Fibroblast of villous mesenchyme (primary cell): ENCODE measurements at places on chromosomes 2 and 18. TPM values are rescaled to one million over a fixed set of nuclear protein-coding genes. Genes with fewer than 3 reads are reported as not detected.

- no peak for DNase-seq
These were observed 130.0 kb downstream of the LPIN1 start for GRCh38 chr2:11876436-11876835.

DNA sequence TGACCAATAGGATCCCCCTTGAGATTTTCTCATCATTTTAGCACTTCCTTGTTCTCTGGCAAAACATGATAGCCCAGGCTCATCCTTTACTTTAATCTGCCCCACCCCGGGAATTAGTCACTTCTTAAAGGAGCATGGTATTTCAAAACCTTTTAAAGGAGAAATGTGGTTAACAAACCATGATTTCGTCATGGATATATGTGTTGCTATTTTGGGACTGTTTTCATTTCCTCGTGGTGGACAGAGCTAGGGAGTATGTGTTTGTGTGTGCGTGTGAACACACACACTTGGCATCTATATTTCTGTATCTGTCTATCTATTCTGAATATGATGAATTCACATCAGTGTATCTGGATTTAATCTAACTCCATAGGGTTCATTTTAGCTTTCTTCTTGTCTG is 128.1 kb downstream of the BIRC6 start:
- DNase-seq: peak; percentile 97

The TRPM8 gene
- not detected in 2 replicates for total RNA-seq

GRCh38 chr2:221750316-221750715 is 178.2 kb upstream of the EPHA4 start:
- DNase-seq: no peak

DNA sequence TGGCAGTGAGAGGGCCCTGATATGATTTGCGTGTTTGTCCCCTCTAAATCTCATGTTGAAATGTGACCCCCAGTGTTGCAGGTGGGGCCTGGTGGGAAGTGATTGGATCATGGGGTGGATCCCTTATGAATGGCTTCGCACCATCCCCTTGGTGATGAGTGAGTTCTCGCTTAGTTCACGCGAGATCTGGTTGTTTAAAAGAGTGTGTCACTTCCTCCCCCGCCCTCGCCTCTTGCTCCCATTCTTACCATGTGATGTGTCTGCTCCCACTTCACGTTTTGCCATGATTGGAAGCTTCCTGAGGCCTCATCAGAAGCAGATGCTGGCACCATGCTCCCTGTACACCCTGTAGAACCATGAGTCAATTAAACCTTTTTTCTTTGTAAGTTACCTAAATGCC is 319.9 kb upstream of the ID2 start:
- no peak for DNase-seq

GRCh38 chr2:237469849-237470248 is 17.2 kb upstream of the MLPH start:
- DNase-seq: no peak

DNA sequence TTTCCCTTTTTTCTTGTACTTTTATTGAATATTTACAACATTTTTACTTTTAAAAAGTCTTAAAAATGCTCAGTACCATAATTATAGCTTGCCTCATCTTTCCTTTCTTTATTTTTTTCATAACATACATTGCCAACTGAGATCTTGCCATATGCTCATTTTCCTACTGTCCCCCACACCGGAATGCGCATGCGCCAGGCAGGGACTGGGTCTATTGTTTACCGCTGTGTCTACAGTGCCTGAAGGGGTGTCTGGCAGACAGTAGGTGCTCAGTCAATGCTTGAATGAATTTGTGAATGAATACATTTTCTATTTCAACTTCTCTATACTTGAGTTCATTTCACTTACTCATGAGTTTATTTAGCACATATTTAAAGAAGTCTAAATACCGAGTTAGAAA is 158.0 kb downstream of the CYP26B1 start:
- DNase-seq: no peak

- DNase-seq: no peak
These were observed 55.0 kb upstream of the ITGA6 start for GRCh38 chr2:172372436-172372835.

DNA sequence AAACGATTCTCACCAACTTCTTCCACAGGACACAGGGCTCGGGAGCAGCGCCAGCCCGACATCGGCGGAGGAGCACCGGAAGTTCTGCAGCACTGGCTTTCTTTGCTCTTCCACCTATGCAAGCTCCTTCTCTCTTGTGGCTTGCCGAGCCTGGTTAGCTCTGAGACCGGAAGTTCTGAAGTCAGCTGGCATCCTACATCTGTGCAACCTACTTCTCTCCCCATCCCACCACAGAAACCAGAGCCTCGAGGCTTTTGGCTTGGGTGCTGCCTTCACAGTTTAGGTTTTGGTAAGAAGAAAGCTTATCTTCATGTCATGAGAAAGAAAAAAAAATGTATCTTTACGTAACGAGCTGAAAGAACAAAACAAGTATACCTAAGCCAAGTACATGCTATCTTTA is 111.7 kb downstream of the ANKRD44 start:
- no peak for DNase-seq

DNA sequence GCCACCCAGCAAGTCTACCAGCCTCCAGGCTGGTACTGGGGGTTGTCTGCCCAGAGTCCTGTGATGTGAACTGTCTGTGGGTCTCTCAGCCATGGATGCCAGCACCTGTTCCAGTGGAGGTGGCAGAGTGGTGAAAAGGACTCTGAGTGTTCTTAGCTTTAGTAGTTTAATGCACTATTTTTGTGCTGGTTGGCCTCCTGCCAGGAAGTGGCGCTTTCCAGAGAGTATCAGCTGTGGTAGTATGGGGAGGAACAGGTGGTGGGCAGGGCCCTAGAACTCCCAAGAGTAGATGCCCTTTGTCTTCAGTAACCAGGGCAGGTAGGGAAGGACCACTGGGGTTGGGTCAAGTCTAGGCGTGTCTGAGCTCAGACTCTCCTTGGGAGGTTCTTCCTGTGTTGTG is 356.7 kb downstream of the STK39 start:
- DNase-seq: no peak

DNA sequence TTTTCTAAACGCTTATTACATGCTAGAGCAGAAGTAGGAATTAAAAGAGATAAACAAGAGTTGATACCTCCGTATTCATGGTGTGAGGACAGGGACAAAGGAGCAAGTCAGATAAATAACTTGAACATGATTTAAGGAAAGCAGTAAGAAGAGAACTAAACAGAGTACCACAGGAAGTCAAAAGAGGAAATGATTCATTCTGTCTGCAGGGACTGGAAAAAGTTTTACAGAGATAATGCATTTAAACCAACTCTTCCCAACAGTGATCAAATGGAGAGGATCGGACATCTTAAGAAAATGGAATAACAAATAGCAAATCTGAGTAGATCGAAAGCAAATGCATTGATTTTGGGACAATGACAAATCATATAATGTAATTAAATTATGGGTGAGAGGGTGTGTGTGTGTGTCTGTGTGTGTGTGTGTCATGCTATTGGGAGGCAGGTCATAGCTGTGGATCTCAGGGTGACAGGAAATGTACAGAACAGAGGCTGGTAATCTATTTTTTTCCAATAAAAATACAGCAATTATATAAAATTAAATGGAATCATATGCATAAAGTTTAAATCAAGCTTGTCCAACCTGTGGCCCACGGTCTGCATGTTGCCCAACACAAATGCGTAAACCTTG is 113.4 kb downstream of the MC4R start:
- DNase-seq: peak; percentile 1

- DNase-seq: no peak
These were observed 148.5 kb upstream of the GATA6 start for GRCh38 chr18:22020867-22021370.

DNA sequence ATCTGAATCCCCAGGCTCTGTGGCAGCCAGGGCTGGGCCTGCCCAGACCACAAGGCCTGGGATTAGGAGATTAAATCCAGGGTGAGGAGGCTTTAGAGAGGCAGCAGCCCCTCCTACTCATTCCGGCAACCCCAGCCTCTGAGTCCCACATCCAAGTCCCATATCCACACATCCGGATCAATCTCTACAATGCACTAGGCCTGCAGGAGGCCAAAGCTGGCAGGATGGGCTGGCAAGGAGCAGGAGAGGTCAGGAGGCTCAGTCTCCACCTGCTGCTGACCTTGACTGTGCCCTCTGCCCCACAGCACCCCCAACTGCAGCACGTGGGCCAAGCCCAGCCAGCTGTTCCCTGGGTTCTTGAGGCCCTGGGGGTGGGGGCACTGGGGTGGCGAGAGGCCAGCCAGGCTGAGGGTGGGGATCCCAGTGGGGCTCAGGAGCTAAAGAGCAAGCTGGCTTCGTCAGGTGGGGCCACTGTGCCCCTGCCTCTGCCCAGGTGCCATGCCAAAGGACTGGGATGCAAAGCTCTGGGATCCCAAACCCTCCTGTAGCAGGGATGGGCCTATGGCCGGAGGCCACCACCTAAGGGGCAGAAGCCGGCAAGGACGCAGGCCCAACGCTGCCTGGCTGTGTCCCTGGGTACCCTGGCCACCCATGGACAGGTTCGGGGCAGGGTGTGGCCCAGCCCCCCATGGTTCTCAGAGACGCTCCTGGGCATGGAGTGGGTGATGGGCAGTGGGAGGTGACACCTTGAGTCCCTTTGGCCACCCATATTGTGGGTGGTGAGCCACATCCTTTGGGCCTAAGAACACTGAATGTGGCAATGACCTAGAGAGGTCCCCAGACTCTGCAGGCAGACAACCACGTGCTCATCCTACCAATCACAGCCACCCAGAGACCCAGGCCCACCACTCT is 3.2 kb downstream of the KIF1A start:
- no peak for DNase-seq

DNA sequence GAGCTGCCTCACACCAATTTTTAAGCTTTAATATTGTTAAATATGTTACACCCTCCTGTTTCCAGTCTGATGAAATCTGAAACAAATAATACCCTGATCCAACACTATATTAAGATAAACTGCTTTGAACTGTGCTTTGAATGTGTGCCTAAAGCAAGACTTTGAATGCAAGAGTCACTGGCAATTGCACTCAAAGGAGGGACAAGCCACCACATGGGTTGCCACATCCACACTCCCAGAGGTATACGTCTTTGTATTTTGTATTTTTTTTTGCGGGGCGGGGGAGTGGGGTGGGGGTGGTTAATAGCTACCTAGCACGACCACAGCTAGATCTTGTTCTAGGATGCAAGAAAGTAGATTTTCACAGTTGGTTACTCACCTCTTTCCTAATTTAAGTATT is 1.8 kb upstream of the ZEB2 start:
- DNase-seq: no peak

The MARCHF4 gene
- 5.2 and 10.8 TPM in 2 replicates for total RNA-seq

DNA sequence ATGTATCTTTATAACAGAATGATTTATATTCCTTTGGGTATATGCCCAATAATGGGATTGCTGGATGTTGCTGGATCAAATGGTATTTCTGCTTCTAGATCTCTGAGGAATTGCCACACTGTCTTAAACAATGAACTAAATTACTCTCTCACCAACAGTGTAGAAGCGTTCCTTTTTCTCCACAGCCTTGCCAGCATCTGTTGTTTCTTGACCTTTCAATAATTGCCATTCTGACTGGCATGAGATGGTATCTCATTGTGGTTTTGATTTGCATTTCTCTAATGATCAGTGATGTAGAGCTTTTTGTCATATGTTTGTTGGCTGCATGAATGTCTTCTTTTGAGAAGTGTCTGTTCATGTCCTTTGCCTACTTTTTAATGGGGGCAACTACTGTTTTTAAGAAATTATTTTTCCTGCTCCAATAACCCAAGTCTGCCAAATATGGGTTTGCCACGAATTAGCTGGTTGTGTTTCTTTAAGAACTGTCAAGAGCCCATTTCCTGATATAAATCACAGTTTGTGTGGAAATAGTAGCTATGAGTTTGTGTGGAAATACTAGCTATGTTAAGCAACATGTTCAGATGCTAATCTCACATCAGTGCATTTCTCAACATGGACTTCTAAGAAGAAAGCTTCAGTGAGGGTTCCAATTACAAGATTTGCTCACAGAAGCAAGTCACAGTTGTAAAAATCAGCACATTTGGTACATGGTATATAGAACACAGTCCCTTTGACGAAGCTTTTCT is 259.4 kb downstream of the ANAPC1 start:
- DNase-seq: peak; percentile 99

DNA sequence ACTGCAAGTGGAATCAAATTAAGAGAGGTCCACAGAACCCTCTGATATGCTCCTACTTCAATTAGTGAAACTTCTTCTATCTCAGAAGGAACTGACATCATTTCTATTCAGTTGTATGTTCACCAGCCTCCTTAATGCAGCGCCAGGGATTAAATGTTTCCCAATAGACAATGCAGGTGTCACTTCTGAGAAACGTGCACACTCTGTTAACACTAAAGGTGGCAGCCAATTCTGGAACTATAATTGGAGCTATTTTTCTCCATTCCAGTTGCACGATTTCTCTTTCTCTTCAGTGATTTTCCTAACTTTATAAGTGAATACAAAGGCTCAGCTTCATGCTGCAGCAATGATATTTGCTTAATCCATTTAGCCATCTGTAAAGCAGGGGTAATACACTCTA is 821.9 kb downstream of the TDRD15 start:
- no peak for DNase-seq

The LRRTM4 gene
- not detected in 2 replicates for total RNA-seq

DNA sequence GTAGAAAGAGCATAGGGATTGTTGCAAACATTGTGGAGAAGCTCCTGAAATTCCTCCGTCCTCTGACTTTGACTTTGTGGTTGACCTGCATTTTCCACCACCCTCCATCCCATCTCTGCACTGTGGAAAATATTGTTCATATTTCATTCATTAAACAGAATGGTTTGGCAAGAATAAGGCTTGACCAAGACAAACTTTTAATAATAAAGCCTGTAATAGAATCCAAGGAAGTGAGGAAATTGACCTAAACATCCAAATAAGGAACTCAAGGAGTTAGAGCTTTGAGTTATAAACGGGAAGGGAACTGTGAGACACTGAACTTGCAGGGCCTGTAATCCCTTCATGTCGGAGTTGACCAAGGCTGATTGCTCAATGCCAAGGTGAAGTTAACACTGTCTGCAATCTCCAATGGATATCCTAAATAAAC is 115.2 kb downstream of the GFPT1 start:
- peak; percentile 96 for DNase-seq

The LOXHD1 gene
- under 0.01 TPM in 1 of 2 replicates, not detected in the other for total RNA-seq

GRCh38 chr18:500632-501405 is at the start of gene COLEC12:
Gene COLEC12, minus strand, starts transcription at chr18:500701. Its CDS starts 187 bp downstream, at chr18:500514.
- no peak for DNase-seq

GRCh38 chr2:192438239-192438638 is 243.5 kb upstream of the TMEFF2 start:
- no peak for DNase-seq

- no peak for DNase-seq
These were observed 262.1 kb downstream of the PTGR3 start for GRCh38 chr18:74946646-74947375.
